ENCODE measurements at places on chromosomes 3 and 15.

- no peaks in the 10 kb centered on the region for H3K36me3 ChIP-seq
- DNase-seq = no peak
- no peak overlapping the region for H3K4me3 ChIP-seq
- no peak overlapping the region for H3K27ac ChIP-seq
- H3K4me1 ChIP-seq = no peaks in the 10 kb centered on the region
Measured at GRCh38 chr3:8538913-8539312, 37.3 kb downstream of the LMCD1 start.

GRCh38 chr3:131174752-131175151 lies 148.1 kb downstream of the NEK11 start:
- H3K4me1 ChIP-seq = peaks cover 47% of the 10 kb centered on the region
- H3K4me3 ChIP-seq = peak overlapping the region; percentile 31

DNA sequence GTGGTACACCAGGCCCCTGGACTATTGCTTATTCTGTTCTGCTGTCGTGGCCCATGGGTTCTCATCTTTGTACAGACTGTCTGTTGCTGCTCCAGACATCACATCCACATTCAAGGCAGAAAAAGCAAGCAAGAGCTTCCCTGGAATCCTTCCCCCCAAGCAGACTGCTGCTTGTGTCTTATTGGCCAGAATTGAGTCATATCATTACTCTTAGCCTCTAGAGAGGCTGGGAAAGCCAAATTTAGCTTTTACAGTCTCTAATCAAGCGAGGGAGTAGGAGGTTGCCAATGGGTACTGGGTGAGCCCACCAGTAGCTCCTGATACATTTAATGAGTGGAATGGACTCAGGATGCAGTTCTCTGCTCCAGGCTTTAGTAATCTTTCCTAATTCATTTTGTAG lies 39.4 kb downstream of the RAB6B start:
- H3K27ac ChIP-seq = no peak overlapping the region
- H3K27me3 ChIP-seq = peaks cover 2% of the 10 kb centered on the region
- H3K4me3 ChIP-seq = no peak overlapping the region
- no peak for DNase-seq

DNA sequence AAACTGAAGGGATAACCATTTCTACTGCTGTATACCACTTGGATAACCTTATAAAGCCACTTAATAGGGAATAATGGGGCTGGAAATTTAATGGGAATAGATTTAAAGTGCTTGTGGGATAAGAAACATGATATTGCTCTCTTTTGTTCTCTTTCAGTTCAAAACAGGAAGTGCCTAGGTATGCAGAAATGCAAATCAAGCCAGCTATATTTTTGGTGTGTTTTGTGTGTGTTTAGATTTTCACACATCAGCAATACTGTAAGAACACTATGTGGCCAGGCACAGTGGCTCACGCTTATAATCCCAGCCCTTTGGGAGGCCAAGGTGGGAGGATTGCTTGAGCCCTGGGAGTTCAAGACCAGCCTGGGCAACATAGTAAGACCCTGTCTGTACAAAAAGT lies 442.3 kb upstream of the TPRG1 start:
- DNase-seq = no peak
- H3K4me3 ChIP-seq = no peak overlapping the region
- H3K27ac ChIP-seq = no peak overlapping the region
- no peaks in the 10 kb centered on the region for H3K27me3 ChIP-seq
- H3K36me3 ChIP-seq = peaks cover 3% of the 10 kb centered on the region

GRCh38 chr3:169007145-169007544 lies 656.4 kb downstream of the MECOM start:
- no peaks in the 10 kb centered on the region for H3K27me3 ChIP-seq
- H3K36me3 ChIP-seq = no peaks in the 10 kb centered on the region
- no peaks in the 10 kb centered on the region for H3K4me1 ChIP-seq
- DNase-seq = no peak
- H3K4me3 ChIP-seq = no peak overlapping the region
- no peak overlapping the region for H3K27ac ChIP-seq

GRCh38 chr3:54563501-54564200 lies 364.2 kb downstream of the LRTM1 start:
- DNase-seq = no peak
- no peaks in the 10 kb centered on the region for H3K36me3 ChIP-seq
- H3K27me3 ChIP-seq = no peaks in the 10 kb centered on the region
- H3K27ac ChIP-seq = no peak overlapping the region
- no peaks in the 10 kb centered on the region for H3K4me1 ChIP-seq
- no peak overlapping the region for H3K4me3 ChIP-seq

DNA sequence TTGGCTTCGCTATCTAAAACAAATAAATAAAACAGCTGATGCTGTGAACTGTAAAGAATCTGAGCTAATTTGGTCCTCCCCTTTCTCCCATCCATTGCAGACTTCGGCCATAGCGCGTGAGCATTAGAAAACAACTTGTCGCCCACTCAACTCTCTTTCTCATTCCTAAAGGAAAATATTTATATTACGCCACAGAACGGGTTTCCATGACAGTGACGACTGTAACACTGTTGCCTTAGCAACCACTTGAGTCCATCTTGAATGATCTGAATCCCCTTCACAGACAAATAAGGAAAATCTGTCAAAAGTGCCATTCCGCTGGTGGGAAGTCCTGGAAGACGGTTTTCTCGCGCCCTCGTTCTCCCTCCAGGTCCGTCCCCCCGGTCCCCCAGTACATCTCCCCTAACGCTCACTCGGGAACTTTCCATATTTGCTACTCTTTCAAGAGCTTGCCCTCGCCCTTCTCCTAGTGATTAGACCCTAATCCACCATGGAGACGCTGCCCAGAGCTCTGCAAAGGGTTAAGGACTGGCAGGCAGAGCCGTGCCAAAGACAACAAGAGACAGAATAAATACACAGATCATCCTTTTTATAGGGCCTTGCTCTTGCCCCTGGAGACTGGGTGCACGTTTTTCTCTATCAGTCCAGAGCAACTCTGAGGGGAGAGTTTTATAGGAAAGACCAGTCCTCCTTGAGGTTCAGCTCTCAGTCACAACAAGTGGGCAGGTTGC lies 50.5 kb downstream of the CRYGS start:
- no peaks in the 10 kb centered on the region for H3K4me1 ChIP-seq
- DNase-seq = no peak
- no peak overlapping the region for H3K27ac ChIP-seq
- no peaks in the 10 kb centered on the region for H3K36me3 ChIP-seq

GRCh38 chr15:86101818-86102217 lies 22.1 kb downstream of the AGBL1 start:
- H3K4me3 ChIP-seq = no peak overlapping the region
- H3K27ac ChIP-seq = no peak overlapping the region
- no peak for DNase-seq
- H3K4me1 ChIP-seq = no peaks in the 10 kb centered on the region
- H3K27me3 ChIP-seq = peaks cover 2% of the 10 kb centered on the region

DNA sequence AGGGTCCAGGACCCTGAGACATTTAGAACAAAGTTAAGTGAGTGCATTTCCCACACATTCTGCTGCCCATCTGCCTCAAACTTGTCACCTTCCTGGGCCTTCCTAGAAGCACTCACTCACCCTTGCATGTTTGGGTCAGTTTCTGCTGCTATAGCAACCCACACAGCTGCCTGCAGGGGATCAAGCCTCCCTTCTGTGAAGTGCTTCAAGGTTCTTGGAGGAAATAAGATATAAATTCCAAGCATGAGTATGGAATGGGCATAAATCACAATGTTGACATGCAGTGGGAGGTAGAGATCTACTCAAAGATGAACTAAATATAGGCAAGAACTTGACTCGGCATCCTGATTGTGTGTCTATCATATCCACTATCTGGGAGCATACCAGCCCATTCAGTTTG lies 140.4 kb downstream of the SLC9A9 start:
- H3K27ac ChIP-seq = no peak overlapping the region
- no peaks in the 10 kb centered on the region for H3K36me3 ChIP-seq
- H3K4me3 ChIP-seq = no peak overlapping the region
- no peaks in the 10 kb centered on the region for H3K27me3 ChIP-seq

DNA sequence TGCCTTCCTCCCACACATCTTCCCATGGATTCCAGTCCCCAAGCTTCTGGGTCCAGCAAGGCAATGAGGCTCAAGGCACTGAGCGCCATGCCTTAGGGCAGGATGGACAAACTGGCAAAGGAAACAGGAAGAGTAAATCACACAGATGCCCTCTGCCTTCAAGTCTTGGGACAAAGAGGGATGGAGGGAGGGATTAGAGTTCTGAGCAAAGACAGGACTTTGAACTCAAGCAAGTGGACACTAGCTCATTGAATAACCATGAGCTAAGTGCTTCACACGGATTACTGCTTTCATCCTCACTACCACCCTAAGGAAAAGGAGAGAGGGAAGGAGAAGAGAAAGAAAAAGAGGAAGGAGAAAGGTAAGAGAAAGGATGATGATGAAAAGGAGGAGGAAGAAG lies 7.6 kb upstream of the THBS1 start:
- H3K36me3 ChIP-seq = no peaks in the 10 kb centered on the region
- no peak overlapping the region for H3K4me3 ChIP-seq
- DNase-seq = no peak
- H3K27me3 ChIP-seq = peaks cover 34% of the 10 kb centered on the region
